ENCODE measurements at places on chromosomes 11 and 22.

DNA sequence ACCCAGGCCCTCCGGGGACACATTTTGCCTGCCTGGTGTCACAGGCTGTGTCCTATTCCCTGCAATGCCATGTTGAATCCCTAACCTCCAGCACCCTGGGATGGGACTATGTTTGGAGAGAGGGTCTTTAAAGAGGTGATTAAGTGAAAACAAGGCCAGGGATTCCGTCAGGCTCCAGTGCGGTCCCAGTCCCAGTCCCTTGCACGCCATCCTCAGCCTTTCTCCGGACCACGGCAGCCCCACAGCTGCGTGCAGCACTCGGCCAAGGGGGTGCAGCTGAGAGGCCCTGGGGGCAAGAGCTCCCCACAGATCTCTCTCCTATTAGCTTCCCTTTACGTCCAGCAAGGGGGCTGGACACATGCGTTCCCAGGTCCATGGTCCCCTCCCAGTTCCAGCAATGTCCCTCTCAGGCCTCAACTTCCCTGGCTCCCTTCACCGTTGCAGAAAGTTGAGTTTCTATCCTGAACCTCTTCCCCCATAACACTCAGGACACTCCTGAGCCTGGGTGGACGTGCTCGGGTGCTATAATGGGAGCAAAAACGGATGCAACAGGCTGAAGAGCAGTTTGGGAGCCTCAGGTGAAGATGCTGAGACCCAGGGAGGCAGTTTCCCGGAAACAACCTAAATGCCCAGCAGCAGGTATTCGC lies 1422.7 kb downstream of the BRD1 start:
- no peak for DNase-seq

- no peak for DNase-seq
Measured at GRCh38 chr11:13314676-13315394, 37.2 kb downstream of the BMAL1 start.

GRCh38 chr22:18110194-18110953 lies at the start of gene TUBA8:
Gene TUBA8, plus strand, starts transcription at chr22:18110809. Its CDS starts 57 bp downstream, at chr22:18110866.
- peak; percentile 76 for DNase-seq

- DNase-seq, result no peak
Measured at GRCh38 chr11:114109206-114110090, 49.9 kb downstream of the ZBTB16 start.

- DNase-seq, result no peak
Measured at GRCh38 chr22:34592123-34592740, 473.7 kb upstream of the ISX start.

- no peak for DNase-seq
Measured at GRCh38 chr22:38513063-38513462, 7.0 kb upstream of the DDX17 start.

GRCh38 chr22:26172389-26172990 lies 3.2 kb downstream of the SEZ6L start:
- DNase-seq, result no peak

DNA sequence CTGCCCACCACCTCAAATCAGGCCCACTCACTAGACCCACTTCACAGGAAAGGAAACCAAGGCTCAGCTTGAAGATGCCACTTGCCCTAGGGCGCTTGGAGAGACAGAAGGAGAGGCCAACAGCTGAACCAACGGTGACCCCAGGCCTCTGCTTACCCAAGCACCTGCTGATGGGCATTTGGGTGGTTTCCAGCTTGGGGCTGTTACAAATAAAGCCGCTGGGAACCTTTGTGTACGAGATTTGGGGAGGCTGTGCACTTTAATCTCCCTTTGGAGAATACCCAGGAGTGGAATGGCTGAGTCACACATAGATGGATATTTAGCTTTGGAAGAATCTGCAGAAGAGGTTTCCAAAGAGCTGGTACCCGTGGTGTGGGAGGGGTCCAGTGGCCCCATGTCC lies 50.9 kb upstream of the LINC01488 start:
- no peak for DNase-seq

- DNase-seq, result no peak
Measured at GRCh38 chr11:91265946-91266345, 958.7 kb upstream of the FAT3 start.

- DNase-seq, result no peak
Measured at GRCh38 chr11:73185680-73186293, 32.3 kb upstream of the P2RY2 start.

GRCh38 chr11:33160587-33160986 lies 693 bp downstream of the CSTF3 start:
- DNase-seq, result no peak

- no peak for DNase-seq
Measured at GRCh38 chr11:26227301-26227746, 104.6 kb upstream of the ANO3 start.

DNA sequence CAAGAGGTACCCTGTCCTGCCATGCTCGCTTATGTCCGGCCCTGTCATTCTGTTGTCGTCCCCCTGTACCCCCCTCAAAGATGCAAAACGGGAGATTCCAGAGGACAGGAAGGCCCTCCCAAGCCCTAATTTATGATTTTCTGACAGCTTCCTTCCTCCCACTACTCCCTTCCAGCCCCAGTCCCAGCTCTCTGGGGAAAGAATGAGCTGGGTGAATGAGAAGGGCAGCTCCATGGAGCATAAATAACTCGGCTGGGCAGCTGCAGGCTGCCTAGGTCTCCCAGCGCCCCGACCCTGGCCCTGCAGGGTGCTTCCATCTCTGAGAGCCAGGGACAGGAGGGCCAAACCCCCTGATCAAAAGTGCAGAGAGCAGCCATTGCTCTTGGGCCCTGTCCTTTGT lies 3.9 kb upstream of the EMID1 start:
- DNase-seq, result no peak

DNA sequence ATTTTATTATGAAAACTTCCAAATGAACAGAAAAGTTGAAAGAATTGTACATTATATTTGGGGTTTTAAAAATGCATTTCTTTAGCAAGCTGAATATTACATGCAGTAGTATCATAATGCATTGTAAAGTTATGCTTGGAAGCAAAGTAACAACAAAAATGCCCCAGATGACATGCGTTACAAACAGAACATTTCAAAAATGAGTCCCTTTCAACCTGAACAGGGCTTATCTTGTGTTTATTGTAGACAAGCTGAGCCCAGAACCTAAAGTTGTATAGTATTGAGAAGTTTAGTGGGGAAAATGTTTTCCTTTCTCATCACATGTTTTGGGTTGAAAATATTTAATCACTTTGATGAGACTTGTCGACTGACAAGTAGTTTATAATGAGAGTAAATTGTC lies 68.8 kb downstream of the CECR2 start:
- no peak for DNase-seq

DNA sequence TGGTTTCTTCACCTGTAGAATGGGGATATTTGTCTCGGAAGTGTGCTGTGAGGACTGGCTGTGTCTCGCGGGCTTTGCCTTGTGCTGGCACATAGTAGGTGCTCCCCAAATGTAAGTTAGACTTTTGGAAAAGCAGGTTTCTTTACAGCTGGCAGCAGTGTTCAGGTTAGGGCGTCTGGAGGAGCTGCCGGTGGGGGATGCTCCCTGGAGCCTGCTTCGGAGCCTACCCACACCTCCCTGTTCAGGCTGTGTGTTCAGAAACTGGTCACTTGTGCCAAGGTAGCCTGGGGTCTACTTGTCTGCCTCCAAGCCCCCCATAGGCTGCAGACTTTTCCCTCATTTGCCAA lies 60.0 kb downstream of the OTOG start:
- DNase-seq, result no peak

DNA sequence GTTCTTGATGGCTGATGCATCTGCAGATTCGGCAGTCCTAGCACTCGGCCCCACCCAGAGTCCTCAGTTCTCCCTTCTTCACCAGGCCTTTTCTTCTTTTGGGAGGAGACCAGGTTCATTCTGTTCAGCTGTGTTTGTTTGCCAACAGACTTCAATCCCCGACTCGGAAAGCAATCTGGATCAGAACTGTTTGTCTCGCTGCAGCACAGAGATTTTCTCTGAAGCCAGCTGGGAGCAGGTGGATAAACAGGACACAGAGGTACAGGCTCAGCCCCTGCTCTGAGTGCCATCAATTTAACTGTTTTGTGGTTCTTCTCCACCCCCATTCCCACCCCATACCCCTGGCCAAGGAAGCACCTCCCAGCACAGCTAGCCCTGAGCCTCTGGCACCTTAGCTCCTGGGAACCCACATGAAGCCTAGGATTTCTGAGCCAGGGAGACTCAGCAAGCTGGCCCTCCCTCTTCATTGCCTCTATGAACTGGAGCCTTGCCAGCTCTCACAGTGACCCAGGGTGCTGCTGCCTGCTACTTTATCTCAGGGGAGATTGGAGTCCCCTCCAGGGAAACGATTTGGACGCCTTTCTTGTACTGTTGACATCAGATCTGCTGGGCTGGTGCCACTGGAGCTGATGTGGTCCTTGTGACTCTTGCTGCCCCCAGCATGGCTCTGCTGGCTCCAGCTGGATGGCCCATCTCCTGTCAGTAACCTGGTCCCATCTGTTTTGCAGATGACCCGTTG lies 58.2 kb upstream of the HORMAD2 start:
- no peak for DNase-seq

DNA sequence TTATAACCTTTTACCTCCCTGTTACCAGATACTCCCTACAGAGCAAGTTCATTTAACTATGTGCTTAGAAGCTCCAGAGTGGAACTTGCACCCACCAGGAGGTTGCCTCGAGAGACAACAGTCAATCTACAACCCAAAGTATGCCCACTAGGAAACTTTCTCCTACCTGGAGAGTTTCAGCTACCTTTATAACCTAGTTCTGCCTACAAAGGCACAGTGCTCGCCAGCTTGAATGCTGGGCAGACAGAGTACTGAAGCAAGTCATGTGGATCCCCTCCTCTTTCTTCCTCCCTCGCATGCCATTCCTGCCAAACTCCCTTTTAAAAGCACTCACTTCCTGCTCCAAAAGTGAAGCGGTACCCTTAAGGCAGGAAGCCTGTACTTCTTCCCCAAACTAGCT lies 258.9 kb downstream of the SWAP70 start:
- no peak for DNase-seq

DNA sequence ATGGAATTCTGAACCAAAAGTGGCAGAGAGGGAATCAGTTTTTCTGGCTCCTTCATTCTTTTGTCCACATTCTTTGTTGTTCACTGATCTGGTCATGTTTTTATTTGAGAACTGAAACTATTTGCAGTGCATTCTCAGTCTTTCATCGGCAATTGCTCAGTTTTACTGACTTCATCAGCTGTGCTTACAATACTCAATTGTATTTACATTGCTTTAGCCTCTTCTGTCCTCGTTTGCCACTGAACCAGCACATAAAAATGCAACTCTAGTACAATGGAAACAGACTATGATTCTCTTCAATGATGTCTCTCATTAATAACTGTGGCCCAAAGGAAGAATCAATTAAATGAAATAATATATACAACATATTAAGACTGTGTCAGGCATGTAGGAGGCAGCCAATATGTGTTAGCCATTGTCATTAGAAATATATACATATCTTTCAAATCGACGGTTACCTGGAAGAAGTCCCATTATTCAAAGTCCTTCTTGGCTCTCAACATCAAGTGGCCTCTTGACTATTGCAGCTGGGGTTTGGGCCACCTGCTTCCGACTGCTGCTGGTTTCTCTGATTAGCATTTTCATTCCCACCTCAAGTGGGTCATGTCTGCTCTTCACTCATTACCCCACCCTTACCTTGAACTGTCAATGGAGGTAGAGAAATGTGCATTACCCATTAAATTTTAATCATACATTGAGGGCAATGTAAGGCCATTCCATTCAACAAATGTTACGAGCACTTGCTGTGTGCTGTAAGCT lies 600.1 kb downstream of the INSC start:
- DNase-seq, result no peak

- no peak for DNase-seq
Measured at GRCh38 chr11:110032259-110032658, 60.9 kb upstream of the ZC3H12C start.

- no peak for DNase-seq
Measured at GRCh38 chr11:129034001-129034400, 91.3 kb upstream of the TP53AIP1 start.

GRCh38 chr22:32855045-32855756 lies 53.7 kb downstream of the TIMP3 start:
- no peak for DNase-seq

DNA sequence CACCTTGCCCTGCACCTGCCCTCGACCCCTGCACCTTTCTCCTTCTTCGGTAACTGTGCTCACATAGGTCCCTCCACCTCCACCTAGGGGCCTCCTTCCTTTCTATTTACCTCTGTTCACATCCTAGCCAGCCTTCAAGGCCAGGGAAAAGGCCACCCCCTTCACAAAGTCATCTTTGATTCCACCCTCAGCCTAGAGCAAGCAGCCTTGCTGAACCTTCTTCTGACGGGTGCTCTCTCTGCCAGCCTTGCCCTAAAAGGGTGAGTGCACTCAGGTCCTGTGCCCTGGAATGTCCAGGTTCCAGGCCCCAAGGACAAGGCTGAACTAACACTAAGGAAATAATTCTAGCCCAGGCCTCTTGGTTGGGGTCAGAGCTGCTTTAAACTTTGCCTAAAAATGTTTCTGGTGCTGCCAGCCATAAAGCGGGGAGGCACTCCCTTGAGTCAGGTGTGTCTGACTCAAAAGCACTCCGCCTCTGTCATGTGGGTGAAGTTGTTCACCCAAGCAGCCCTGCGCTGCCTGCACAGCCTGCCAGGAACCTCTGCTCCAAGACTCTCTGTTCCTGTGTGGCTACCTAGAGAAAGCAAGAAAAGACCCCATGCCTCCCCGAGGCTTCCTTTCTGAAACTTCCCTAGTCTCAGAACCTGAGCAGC lies 9.2 kb upstream of the FAM83F start:
- no peak for DNase-seq

- no peak for DNase-seq
Measured at GRCh38 chr11:108468478-108468864, 1.1 kb upstream of the C11orf65 start.

GRCh38 chr11:61610905-61611304 lies 30.0 kb upstream of the SYT7 start:
- DNase-seq, result no peak

GRCh38 chr11:123233975-123234334 lies 38.9 kb upstream of the CLMP start:
- DNase-seq, result no peak

DNA sequence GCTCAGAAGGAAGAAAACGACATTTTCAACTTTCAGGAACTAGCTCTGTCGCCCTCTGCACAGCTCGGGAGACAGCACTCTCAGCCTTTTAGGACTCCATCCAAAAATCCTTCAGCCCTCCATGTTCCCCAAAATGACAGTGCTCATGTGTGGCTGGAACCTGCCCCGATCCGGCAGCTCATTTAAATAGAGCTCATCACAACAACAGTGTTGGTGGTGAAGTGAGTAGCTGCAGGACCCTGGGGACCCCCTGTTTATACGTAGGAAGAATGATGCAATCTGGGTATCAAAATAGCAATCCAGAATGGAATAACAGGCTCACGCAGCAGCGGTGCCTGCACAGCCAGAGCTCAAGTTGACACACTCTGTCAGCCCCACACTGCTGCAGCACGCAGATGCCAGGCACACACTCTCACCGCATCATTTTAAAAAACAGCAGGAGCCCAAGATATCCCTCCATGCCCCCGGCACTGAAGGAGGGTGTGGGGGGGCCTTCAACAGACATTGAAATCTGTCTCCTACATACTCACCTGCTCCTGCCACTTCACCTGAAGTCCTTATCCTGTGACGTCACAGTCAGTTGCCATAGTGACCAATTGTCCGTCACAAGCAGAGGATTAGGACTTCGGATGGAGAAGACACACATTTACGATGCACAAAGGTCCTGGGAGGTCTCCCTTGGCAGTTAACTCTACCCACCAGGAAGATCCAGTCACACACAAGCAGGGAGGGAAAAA lies 24.0 kb downstream of the TRIM66 start:
- DNase-seq, result no peak
